ENCODE measurements at places on chromosomes 13 and 19.
A peak's percentile ranks its signal among the peaks of the same experiment; 100 is the strongest.

DNA sequence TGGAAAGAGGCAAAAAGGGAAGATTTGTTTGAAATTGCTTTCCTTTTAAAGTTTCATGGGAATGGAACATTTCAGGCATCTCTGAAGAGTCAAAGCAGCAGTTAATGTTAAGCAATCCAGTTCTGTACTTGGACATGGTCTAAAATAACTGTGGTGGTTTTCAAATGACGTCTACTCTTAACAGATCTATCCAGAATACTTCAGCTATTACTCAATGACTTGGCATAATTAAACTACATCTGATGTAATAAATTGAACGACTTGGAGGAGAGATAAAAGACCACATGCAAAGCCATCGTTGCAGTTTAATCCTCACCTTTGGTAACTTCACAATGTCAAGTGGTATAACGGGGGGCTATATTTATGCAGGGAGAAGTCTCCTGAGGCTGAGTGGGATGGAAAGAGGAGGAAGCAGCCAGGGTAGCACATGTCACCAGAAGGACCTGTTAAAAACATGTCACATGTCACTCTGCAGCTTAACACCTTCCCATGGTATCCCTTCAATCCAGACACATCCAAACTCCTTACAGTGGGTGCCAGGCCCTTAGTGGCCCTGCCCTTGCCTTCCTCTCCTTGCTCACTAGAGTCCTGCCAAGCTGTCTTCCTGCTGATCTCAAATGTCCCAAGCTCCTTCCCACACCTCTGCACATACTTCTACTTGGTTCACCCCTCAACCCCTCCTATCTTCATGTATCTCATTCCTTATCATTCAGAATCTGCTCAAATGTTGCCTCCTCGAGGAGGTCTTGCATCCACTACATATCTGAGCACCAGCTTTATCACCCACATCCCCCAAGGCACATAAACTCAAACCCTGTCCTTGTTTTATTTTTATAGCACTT lies 327.8 kb downstream of the SUCLA2 start:
- peak; percentile 91 for DNase-seq

- no peak for DNase-seq
Observed at GRCh38 chr19:47371261-47371660, 22.1 kb downstream of the DHX34 start.

GRCh38 chr19:8515317-8515716 lies 1.4 kb upstream of the ZNF414 start:
- no peak for DNase-seq

GRCh38 chr13:24911133-24911908 lies 147.4 kb downstream of the RNF17 start:
- no peak for DNase-seq

DNA sequence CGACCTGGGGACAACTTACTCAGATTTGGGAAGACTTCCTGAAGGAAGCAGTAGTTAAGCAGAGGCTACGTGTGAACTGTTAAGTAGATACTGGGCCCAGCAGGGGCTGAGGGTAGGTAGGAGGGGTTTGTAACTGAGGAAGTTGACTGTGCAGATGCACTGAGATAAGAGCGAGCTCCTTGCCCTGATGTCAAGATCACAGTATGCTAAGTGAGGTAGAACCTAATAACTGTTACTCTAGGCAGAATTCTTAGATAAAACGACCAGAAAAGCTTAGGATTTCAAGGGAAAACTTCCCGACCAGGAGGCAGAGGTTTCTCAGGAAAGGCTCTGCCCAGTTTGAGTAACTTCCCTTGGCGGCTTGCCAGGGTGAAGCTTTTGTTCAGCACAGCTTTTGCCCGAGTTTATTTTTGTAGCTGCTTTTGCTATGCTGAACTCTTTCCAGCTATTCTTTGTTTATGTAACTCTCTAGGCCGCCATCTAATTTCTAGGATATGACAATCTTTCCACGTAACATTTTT lies 632.1 kb downstream of the DIAPH3 start:
- DNase-seq, result peak; percentile 22

DNA sequence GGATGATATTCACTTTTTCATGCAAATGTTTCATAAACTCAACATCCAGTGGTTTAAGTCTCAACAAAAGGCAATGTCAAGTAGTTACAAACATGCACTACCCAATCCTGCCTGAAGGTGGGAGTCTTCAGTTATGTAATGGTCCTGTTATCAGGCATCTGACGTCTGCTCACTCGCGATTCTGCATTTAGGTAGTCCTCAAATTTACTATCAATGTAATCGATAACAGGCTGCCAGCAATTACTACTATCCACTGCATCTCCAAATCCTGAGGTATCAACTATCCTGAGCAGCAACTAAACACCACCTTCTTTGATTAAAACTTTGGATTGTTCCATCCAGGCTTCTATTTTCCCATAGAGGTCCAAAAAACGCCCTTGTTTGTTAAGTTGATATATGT lies 51.2 kb downstream of the NLRP12 start:
- no peak for DNase-seq

DNA sequence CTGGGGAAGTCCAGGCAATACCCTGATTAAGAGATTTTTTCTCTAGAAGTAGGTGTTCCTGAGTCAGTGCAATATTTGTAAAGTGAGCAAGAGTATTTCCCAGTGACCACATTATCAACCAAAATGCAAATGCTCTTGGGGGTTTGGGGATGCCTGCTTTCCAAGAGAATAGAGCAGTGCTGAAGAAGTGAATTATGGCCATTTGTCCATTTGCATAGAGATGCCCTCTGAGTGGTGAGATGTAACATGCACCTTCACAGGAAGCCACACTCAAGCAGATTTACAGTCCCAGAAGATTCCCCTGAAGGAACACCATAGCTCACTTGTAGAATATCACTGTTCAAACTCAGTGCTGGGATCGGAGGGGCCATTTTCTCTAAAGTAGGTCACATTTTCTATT lies 71.8 kb downstream of the TNFSF11 start:
- no peak for DNase-seq

DNA sequence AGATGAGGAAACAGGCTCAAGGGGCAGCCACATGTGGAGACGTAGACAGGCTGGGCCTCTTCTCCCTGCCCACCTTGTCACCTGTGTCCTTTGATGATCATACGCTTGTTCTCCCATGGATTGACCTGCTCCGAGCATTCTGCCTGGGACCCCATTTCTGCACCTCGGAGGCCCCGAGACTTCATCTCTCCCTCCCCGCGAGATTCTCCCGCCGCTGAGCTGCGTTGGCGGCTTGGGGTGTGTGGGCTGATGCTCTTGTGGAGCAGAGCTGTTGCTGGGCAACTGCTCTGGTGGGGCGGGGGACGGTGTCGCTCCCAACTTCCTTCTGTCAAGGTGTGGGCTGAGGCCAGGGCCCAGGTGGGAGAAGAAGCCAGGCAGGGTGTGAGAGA lies 22.1 kb downstream of the MAST3 start:
- DNase-seq, result no peak
